NCI-H1092 (cell line): ENCODE measurements at places on chromosomes 7 and 10.
A peak's percentile ranks its signal among the peaks of the same experiment; 100 is the strongest.

GRCh38 chr10:63430091-63430998 lies 35.4 kb downstream of the JMJD1C start:
- no peak for DNase-seq

DNA sequence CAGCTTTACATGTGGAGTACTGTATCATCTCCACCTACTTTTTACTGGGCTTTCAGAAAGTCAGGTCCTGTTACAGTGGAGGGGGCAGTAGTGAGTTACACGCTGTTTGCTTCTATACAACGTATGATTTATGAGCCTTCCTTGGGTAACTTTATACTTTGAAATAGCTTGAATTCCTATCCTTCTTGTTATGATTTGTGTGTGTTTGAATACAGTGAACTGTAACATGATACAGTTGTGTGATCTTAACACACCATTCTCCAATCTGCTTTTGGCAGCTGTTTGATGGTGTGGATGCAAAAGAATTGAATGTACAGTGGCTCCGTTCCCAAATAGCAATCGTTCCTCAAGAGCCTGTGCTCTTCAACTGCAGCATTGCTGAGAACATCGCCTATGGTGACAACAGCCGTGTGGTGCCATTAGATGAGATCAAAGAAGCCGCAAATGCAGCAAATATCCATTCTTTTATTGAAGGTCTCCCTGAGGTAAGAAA lies 41.7 kb downstream of the SP8 start:
- DNase-seq, result peak; percentile 63

DNA sequence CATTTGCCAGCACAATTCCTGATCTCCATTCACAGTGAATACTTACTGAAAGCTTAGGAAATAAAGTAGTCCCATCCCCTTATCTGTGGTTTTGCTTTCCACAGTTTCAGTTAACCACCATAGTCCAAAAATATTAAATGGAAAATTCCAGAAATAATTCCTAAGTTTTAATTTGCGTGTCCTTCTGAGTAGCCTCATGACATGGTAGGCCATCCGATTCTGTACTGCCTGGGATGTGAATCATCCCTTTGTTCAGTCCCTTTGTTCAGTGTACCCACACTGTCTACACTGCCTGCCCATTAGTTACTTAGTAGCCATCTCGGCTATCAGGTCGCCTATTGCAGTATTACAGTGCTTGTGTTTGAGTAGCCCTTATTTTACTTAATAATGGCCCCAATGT lies 14.2 kb downstream of the RAB11FIP2 start:
- DNase-seq, result no peak

DNA sequence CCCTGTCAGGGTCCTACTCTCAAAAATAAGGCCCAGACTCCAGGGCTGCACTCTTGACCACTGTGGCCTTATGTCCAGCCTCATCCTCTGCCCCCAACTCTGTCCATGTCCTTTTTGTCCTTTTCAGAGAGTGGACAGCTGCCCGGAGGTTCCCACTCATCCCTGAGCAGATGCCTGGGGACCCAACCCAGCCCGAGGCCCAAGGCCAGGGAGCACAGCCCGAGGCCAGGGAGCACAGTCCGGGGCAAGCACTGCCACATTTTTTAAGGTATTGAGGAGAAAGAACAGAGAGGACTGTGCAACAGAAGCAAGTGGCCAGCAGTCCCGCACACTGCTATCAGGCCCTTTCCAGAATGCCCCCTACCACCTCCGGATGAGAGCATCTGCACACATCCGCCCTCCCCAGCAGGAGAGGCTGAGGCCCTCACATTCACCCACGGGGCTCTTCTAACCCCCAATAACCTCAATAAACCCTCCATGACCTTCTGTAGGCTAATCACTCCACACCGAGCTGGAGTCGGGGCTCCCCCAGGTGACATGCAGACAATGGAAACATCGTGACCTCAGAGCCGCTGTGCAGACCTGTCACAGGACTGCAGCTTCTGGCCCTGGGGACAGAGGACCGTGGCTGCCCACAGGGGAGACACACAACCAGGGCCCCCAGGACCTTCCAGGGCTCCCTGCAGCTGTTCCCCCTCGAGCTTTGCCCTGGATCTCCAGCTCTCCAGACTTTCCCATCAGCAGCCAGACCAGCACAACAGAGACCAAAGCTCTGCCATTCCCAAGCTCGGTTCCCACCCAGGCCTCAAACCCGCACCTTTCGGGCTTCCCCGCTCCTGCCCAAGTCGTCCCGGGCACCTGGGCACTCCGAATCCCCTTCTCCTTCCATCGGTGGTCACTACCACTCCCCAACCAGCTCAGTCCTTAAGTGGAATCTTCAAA lies 51.4 kb downstream of the CAMK2B start:
- no peak for DNase-seq

DNA sequence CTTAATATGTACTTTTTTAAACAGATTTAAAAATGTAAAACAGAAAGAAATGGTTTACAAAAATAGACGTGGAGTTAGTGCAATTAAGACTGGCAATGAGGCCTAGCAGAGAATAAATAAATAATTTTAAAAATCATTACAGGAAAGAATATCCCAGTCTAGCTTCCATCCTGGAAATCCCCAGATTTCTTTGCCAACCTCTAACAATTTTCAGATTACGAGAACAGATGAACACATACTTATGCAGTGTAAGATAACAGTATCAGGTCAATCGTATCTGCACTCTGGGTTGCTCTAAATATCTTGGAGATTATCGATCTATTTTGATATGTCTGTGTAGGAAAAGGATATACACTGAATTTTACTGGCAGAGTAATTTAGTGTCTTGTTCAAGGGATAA lies 210.5 kb downstream of the SEMA3A start:
- DNase-seq, result no peak

GRCh38 chr10:67809107-67809506 lies 28.9 kb downstream of the DNAJC12 start:
- no peak for DNase-seq

- no peak for DNase-seq
These were observed 23.7 kb upstream of the CCDC172 start for GRCh38 chr10:116300542-116300941.

DNA sequence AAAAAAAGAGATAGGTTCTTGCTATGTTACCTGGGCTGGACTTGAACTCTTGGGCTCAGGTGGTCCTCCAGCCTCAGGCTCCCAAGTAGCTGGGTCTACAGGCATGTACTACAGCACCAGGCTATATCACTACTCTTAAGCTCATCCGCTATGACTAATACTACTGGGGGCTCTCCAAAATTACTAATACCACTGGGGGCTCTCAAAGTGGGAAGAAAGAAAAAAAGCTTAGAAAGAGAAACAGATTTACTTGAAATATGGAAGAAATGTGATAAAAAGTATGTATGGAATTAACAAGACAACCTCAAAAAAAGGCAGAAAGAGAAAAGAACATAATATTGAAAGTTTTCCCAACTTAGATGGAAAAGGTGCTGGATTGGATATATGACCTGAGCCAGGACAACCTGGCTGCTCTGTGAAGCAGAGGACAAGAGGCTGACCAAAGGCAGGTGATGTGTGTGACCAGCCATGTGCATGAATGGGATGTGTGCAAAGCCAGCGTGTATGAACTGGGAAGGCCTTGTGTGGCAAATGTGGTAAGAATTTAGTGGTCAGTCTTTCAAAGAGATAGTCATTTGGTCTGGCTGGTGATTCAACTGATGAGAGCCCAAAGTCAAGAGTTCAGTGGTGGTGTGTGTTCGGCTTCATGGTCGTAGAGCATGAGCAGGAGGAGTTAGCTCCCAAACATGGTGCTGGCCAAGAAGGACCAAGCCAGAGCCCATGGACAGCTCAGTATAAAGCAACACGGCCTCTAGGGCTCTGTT lies 232.4 kb upstream of the KLF14 start:
- no peak for DNase-seq

GRCh38 chr7:73827567-73828106 lies 3.2 kb upstream of the CLDN4 start:
- peak; percentile 98 for DNase-seq

DNA sequence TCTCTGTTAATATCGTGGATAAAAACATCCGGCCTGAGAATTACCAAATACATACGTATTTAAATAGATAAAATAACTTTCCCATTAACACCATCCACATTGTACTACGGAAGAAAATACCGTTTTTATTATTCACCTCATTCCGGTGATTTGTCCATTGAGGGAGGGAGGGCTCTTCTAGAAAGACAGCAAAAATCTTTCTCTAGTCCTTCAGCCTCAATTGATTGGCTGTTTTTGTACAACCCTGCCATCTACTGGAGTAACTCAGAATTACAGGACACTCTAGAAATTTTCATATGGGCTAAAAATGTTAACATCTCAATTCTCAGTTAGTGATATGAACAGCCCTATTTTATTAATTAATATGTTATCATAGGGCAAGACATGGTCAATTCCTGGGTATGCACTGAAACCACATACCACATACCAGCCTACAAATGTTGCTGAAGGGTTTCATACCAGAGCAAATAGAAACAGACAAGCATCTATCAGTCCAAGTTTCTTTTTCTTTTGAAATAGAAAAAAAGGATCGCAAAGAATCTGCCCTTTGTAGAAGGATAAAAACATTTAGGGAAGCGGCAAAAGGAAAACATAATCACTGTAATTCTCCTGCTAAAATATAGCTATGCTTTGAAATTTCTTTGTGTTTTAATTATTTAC lies 55.8 kb upstream of the CDCA7L start:
- DNase-seq, result no peak

DNA sequence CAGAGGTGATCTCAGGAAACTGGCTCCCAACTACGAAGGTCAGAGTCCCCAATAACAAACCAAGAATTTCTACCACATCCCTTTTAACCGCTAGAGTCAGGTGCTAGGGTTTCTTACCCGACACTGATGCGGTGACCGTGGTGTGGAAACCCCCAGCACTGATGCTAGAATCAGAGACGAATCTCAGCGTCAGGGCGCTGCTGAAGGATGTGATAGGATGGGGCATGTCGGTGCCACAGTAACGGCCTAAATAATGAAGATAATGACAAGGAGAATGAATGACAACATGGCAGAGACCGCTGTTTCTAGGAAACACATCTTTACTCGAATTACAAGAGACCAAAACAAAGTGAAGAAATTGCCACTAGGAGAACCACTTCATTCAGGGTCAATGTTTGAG lies 131.1 kb upstream of the RSU1 start:
- no peak for DNase-seq

DNA sequence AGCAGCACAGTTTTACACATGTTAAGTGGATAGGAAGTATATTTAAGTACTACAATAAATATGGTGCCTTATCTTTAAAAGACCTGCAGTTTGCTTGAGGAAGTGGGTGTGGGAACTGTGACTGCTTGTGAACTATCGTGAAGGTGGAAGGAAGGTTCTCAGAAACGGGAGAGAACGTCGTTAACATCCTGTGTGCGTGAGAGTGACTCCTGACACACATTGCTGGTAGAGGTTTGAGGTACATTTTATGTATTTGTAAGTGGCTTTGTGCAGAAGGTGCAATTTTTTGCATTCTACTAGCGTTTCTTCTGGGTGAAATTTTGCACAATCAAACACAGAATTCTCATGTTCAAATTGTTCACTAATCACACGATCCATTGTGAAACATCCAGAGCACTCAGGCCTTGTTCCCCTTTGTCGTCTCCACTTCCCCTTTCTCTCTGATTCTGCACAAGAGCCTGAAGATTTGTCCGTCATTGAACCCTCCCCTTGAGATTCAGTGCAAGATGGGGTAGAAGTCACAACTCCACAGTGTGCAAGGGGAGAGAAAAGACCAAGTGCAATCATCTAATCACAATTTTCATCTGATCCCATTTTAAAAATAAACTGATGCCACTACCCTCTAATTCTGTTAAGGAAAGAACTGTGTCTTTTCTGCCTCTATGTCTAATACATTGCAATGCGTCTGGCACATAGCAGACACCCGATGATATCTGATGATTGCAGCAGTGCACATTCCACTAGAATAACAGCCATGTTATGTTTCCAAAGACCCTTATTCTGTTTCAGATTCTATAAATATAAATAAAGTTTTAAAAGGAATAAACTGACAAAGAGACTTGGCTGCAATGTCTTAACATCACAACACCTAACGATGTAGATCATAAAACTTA lies 279.9 kb downstream of the NEBL start:
- no peak for DNase-seq
